ENCODE measurements at places on chromosomes 4 and X.

DNA sequence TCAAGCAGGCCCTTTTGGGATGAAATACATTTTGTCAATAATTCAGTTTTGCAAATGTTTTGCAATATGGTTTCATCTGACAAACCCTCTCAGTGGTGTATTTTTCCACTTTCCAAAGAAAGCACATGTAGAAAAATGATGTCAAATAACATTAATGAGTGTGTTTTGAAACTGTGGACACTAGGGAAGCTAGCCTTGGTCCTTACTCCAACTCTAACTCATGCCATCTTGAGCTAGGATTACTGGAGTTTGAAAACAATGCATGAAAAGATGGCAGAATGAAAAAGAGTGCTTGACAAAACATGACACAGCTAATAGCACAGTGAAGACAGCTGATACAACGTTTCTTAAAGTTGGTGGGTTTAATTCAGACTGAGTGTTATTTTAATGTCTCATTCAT is 41.4 kb downstream of the HAND2 start:
- no peak for DNase-seq

DNA sequence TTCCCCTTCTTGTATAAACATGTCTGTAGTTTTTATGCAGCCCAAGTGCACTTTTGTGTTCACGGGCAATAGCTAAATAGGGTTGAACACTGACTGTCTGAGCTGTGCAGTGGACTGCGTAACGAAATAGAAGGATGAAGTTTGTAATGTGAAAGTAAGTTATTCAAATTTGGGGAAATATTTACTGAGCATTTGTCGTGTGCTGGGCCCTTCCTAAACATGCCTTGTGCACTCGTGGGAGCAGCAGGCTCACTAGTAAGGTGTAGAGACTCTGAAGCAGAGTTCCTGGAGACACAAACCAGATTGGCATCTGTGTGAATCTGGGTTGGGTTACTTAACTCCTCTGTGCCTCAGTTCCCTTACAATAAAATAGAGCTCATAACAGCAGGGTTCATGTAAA is 51.7 kb upstream of the C1QTNF7 start:
- no peak for DNase-seq

GRCh38 chr4:87962398-87963146 is 12.9 kb upstream of the SPP1 start:
- DNase-seq = no peak

DNA sequence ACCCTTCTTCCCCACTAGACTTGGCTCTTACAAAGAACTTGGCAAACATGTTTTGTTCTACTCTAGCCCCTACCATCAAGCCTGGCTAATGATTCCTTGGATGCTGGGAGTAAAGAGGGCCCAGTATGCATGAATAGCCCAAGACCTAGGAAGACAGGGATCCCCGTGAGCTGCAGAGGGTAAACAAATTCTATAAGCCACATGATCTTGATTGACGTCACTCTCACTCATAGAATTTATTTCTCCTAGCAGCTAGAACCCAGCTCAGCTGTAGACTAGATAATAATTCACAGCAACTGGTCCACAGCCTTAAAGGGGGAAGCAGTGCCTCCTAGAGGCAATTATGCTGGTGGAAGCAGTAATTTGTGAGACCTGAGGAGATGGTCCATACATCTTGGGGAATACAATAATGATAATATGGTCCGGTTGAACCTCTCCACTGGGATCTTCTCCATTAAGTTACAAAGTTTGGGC is 16.1 kb upstream of the USO1 start:
- no peak for DNase-seq

- no peak for DNase-seq
Observed at GRCh38 chrX:136694431-136695087, 46.6 kb downstream of the CD40LG start.

DNA sequence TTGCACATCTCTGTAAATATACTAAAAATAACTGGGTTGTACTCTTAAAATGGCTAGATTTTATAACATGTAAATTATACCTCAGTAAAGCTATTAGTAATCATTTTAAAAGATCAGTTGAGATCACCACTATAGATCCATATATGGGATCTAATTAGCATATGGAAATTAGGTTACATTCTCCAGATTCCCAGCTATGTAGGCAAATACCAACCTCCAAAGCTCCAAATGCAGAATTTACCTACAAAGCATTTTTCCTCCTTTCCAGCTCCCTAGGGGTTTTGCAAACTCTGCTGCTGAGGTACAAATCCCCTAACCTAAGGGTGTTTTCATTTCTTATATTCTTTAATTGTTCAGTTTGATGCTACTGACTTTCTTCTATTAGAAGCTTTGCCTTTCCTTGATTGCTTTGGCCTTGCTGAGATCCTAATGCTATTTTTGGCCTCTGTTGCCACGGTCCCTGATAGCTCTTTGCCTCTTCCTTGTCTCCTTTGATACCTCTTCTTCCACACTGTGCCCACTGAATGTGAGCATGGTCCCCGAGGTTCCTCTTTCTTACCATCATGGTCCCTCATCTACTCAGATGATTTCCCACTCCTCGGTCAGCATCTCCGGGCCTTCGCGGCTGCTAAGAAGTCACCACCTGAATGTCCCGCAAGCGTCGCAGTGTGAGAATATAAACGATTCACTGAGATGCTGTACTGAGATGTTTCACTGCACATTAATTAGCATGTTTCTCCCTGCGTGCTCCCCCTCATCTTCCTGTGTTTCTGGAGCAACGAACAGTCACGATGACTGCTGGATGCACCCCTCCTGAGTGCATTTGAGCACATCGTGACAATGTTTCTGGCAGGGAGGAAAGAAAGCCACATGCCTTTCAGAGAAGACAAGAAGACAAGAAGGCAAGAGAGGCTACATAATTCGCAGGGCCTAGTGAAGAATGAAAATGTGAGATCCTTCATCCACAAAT is 23.8 kb downstream of the ENPP6 start:
- no peak for DNase-seq

- no peak for DNase-seq
Observed at GRCh38 chrX:129158505-129158904, 364.8 kb downstream of the SMARCA1 start.

Measured in heart left ventricle (tissue), 16 donors.